Activated CD8-positive, alpha-beta T cell treated with anti-CD3 and anti-CD28 coated beads for 36 hours (primary cell): ENCODE measurements at places on chromosomes 13 and 19. TPM values are rescaled to one million over a fixed set of nuclear protein-coding genes. Genes with fewer than 3 reads are reported as not detected.

Gene LHB
- total RNA-seq, result not detected

Gene FCHO1
- 36.9 TPM for total RNA-seq

Gene ZNF836
- total RNA-seq, result 12.6 TPM

Gene KIRREL2
- total RNA-seq, result 1.4 TPM

Gene ZNF613
- 3.5 TPM for total RNA-seq

Gene MICU2
- 28.0 TPM for total RNA-seq

Gene PDX1
- not detected for total RNA-seq

Gene PINLYP
- 12.3 TPM for total RNA-seq

Gene KLK2
- total RNA-seq, result 0.51 TPM

Gene SLC6A16
- 1.1 TPM for total RNA-seq

Gene TICAM1
- total RNA-seq, result 17.5 TPM

Gene CCL25
- total RNA-seq, result not detected
